Body of pancreas (tissue), 4 donors: ENCODE measurements at places on chromosomes 1 and 21. TPM values are rescaled to one million over a fixed set of nuclear protein-coding genes. Genes with fewer than 3 reads are reported as not detected.

GRCh38 chr1:201944639-201945038, 1.7 kb downstream of the LMOD1 start:
- no peak for DNase-seq

- peak; percentile 31 for DNase-seq
Observed at GRCh38 chr1:192913683-192914082, 104.8 kb downstream of the RGS2 start.

- peak; percentile 52 for DNase-seq
Observed at GRCh38 chr1:12184008-12184681, 17.4 kb downstream of the TNFRSF1B start.

DNA sequence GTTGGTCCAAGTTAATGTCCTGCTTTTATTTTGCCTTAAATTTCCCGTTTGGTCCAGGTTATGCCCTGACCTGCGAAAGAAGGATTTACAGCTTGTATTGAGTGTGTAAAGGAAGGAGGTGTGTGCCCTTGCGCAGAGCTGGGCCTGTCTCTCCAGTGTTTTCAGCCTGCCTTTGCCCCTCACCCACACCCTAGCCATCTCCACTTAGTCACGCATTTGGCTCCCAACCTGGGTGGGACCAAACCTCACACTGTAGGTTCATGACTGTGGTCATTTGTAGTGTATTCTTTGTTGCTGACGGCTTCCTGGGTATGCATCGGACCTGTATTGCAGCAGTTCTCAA, 572 bp upstream of the SRSF10 start:
- peak; percentile 24 for DNase-seq

OR2T29 gene
- not detected for total RNA-seq

DNA sequence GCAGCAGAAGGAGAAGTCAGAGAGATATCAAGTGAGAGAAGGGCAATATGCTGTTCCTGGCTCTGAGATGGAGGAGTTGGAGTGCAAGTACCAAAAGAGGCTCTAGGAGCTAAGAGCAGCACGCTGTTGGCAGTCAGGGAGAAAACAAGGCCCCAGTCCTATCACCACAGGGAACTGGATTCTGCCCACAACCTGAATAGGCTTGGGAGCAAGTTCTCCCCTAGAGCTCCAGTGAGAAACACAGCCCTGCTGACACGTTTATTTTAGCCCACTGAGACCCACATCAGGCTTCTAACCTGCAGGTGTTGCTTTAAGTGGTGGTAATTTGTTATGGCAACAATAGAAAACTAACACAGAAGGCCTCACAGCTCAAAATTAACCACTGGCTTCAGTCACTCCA, 31.8 kb upstream of the ZNF644 start:
- DNase-seq: no peak

PLD5 gene
- 1.8 TPM for total RNA-seq

GRCh38 chr21:32088471-32088870, 190.4 kb downstream of the MIS18A start:
- DNase-seq: no peak

RALGPS2 gene
- total RNA-seq: 9.1 TPM

- DNase-seq: no peak
Observed at GRCh38 chr1:31549809-31550620, 26.3 kb upstream of the TINAGL1 start.

DNA sequence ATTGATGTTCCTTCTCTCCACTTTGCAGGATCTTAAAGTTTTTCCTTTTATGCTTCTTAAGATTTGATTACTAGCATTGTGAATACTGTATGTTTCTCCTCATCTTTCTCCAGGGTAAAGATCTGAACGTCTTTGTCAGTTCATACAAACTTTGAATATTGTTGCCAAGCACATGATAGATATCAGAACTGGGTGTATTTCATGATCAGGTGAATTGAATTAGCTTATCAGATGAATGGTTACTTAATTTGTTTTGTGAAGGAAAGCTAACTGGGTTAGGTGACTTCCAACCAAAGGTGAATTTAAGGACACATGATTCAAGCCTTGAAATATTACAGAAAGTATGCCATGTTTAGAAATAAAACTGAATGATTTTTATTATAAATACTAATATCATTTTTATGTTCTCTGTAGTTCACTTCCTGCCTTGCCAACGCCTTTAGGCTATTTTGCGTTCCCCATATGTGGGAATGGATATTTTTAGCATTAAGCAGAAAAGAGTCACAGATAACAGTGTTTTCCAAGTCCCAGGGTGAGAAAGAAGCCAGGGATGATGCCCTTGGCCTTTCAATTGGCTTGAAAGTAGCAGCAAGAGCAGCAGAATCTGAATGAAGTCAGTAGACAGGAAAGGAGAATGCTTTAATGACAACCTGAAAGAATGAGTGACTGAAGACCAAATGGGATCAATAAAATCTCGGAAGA, 752.1 kb downstream of the NCAM2 start:
- no peak for DNase-seq
